ENCODE measurements at places on chromosomes 3 and 15.

DNA sequence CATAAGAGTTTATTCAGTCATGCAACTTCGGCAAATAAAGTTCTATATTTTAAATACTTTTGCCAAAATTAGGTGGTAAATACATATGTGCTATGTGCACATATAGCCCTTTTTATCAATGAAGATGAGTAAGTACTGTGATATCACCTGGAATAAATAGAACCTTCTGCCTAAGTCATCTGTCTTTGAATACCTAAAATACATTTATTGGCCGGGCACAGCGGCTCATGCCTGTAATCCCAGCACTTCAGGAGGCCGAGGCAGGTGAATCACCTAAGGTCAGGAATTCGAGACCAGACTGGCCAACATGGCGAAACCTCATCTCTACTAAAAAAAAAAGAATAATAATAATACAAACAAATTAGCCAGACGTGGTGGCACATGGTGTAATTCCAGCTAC is 73.8 kb upstream of the FLNB start:
- no peak for DNase-seq

- DNase-seq, result no peak
Measured at GRCh38 chr15:51561271-51561670, 61.3 kb downstream of the DMXL2 start.

- DNase-seq, result no peak
Measured at GRCh38 chr3:11481556-11481955, 162.2 kb downstream of the VGLL4 start.

DNA sequence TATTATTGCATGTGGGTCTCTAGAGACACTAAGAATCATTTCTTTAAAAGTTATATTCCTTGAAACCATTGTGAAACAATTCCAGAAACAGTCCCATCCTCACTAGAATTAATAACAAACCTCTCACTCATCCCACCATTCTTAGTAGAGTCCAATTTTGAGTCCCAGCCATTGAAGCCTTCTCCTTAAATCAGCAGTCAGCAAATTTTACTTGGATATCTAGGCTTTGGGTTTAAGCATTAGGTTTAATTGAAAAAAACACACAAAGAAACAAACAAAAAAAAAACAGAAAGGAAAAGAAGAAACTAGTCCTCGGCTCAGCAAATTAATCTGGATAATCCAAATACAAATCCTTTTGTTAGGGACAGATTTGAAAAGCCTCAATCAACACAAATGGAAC is 109.3 kb downstream of the LRRC3B start:
- DNase-seq, result no peak

- no peak for DNase-seq
Measured at GRCh38 chr15:80105595-80105994, 46.1 kb downstream of the ZFAND6 start.

GRCh38 chr3:44289882-44290462 is 48.3 kb downstream of the TOPAZ1 start:
- DNase-seq, result no peak

DNA sequence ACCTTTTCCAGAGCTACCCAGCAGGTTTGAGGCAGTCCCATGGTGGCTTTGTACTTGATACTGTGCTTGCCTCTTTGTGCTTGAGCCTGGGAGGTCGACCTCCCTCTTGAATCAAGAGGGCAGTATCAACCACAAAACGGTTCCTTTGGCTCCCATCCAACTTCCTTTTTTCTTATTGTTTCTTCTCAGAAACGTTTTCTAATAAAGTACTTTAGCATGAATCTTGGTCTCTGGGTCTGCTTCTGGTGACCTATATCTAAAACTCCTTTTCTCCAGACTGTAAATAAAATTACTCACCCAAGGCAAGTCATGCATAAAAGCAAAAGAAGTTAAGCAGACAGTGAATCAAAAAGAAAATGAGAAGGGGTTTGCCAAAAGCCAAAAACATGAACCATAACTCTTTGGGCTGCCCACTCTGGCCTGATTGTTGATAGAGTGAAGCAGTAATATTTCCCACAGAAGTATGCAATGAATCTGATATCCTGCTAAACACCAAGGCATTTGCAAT is 112.2 kb upstream of the SLC4A7 start:
- DNase-seq, result no peak

DNA sequence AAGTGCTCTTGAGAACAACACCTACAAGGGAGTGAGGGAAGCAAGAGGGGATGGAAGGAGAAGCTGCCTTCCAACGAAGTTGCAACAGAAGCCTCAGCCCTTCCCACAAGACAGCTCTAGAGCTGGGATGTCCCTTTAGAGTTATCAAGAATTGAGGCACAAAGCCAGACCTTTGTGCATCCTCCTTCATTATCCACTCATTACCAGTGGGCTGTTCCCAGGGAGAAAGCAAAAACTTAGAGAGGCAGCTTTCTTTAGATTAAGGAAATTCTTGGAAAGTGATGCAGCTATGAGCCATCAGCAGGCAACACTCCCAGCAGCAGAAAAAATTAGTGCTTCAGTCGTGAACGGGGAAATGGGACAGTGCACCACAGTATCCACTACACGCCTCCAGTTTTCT is 10.6 kb upstream of the CD96 start:
- DNase-seq, result no peak

GRCh38 chr3:85977615-85978338 is 1013.2 kb downstream of the VGLL3 start:
- DNase-seq, result no peak

DNA sequence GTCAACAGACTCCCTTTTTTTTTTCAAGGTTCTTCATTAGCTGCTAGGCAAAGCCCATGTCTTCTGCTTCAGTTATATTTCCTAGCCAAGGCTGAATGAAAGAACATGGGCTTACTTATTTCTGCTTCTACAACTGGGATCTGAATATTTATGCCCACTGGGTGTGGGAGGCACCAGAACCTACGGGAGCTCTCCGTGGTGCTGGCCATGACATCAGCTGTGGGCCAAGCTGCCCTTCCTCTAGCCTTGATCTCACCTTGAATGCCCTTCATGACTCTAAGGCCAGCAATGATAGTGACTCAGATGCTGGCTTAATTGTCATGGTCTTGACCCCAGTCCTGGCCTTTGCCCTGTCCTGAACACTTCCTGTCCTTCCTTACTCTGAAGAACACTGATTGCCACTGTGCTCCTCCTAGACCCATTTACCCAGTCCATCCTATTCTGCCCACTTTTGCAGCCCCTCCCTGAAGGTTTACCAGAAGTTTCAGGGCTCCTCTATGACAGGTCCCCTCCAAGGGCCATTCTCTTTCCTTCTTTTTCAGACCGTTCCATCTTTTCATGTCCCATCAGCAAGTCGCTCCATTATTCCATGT is 32.8 kb upstream of the PRR20G start:
- no peak for DNase-seq

DNA sequence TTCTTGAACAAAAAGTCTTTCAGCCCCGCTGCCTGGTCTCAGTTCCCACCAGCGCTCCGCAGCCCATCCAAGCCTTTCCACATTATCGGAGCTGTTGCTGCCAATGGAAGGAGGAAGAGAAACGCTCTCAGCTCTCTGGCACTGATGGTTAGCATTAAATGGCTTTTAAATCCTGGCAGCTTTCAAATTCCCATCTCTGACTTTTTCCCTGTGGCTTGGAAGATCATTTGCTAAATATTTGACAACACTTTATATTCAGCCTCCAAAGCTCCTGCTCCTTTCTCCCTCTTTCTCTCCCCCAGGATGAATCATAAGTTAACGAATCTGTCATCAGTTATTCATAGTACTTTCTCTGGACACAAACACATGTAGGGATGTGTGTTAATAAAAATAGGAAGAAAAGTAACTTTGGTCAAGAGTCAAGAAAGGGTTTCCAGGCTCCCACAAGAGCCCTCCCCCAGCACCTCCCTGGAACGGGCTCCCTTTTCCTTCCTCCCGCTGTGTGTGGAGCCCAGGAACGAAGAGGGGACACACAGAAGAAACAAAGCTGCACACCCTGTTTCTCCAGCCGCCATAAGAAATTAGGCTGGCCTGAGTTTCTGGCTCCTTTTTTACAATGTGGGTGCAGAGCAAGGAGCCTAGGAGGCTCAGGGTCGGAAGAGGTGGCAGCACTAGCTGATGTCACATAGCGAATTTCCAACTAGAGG is 47.6 kb upstream of the TSEN2 start:
- DNase-seq, result no peak

DNA sequence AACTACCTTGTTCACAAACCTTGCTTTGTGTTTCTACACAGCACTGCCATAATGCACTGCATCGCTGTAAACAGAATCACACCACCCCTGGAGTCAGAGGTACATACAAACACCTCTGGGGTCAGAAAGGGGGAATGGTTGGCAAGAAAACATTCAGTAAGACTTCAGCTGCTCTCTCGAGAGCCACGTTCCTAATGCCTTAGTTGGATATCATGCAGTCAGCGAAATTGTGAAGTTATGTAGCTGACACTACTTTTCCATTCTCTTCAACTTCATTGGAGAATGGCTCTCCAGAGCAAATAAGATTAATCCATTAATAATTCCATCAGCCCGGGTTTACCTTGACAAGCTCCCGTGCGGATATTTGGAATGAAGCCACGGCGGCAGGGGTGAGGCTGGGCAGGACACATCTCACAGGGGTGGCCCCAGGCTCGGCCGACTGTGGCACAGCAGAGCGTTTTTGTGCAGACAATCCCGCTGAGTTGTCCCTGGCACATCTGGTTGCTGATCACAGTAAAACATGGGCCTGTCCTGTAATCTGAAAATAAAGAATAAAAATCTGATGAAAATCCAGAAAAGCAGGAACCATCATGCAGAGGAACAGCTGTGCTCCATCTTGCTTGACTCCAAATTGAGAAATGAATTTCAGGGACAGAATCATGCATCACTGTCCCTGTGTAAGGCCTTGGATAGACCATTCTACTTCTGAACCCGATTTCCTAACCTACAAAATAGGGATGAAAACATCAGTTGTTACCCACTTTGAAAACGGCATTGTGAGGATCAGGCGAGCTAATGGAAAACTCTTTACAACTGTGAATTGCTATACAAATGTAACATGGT is 108.0 kb downstream of the FBN1 start:
- no peak for DNase-seq

DNA sequence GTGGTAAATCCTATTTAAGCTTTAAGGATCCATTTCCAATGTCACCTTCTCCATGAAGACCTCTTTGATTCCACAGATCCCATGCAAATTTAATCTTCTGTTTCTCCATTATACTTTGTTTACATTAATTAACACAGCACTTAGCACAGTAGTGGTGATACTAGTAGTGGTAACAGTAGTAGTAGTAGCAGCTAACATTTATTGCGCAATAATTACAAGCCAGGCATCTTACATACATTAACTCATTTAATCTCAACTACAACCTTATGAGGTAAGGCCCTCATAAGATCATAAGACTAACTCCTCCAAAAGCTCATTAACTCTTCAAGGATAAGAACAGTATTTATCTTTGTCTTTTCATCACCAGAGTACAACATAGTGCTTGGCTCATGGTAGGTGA is 54.8 kb upstream of the FSIP1 start:
- DNase-seq, result no peak

- no peak for DNase-seq
Measured at GRCh38 chr3:31645256-31645655, 112.5 kb downstream of the STT3B start.

DNA sequence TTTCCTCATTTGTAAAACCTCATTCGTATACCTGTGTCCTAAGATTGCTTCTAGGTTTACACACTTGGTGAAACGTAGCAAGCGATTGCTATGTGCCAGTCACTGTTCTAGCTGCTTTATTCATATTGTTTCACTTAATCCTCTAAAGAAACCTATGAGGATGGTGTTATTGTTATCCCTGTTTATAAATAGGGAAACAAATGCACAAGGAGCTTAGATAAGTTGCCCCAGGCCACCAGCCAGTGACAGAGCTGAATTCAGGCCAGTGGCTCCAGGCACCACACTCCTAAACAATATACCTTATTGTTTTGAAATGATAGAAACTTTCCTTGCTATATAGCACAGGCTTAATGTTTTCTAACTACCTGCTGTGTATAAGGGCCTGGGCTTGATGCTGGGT is 44.0 kb downstream of the LPP start:
- no peak for DNase-seq

DNA sequence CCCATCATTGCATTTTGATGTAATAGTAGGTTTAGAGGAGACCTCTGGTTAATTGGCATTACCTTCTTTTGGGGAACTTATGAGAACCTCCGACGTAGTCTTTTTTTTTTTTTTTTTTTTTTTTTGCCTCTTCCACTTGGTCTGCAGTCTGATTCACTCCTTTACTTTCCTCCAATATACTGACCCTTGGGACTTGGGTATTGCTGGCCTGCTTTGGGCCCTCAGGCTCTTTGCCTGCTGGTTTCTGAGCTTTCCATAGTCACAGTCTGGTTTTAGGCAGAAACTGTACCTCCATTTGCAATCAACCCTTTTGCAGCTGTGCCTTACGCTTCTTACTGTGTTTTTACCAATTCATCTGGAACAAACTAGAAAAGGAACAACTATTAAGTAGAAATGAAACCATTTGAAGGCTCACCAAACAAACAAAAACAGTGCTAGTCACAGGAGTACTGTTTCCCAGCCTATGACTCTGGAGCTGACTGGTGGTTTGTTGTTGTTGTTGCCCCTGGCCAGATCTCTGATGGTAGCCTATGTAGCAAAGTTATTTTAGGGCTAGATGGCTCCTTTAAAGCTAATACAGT is 272.8 kb downstream of the BBX start:
- no peak for DNase-seq

DNA sequence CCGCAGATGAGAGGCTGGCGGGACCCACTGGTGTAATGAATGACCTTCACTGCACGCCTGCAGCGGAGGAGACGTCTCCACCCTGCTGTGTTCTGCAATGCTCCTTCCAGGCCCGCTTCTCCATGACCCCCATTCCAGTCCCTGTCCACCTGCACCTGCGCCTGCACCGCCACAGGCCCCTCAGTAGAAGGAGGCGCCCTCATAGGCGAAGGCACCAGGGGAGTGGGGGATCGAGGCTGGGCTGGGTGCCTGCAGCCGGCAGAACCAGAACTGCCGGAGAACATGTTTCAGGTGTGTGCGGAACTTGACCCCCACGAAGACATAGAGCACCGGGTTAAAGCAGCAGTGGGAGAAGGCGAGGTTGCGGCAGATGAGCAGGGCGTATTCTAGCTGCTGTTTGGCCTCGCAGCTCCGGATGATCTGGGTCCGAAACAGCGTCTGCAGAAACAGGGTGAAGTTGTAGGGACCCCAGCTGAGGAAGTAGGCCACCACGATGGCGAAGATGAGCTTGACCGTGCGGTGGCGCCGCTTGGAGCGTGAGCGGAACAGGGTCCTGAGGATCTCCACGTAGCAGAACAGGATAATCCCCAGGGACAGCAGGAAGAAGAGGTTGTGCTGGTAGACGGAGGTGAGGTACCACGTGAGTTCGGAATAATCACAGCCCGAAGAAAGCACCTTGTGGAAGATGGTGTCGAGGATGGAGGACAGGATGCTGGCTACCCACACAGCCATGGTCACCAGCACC is 6.3 kb downstream of the XCR1 start:
- DNase-seq, result no peak

DNA sequence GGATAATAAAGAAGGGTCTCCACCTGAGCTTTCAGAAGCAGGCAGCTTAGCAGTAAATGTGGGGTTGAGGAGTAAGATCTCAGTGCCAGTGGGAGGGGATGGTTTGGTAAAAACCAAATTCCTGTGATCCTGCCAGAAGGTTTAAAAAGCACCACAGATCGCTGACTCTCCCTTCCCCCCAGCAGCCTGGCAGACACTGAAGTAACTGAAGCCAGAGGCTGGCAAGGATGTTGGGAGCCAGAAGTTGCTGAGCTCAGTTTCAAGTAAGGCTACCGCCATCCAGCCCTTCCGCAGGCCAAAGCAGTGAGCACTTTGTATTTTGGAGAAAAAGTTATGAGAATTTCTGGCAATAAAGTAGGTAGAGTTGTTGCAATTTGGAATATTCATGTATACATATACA is 246.4 kb downstream of the ZNF621 start:
- no peak for DNase-seq

GRCh38 chr3:32592696-32593353 is 22.2 kb upstream of the DYNC1LI1 start:
- DNase-seq, result no peak
